ENCODE measurements at places on chromosomes 3 and 15.

DNA sequence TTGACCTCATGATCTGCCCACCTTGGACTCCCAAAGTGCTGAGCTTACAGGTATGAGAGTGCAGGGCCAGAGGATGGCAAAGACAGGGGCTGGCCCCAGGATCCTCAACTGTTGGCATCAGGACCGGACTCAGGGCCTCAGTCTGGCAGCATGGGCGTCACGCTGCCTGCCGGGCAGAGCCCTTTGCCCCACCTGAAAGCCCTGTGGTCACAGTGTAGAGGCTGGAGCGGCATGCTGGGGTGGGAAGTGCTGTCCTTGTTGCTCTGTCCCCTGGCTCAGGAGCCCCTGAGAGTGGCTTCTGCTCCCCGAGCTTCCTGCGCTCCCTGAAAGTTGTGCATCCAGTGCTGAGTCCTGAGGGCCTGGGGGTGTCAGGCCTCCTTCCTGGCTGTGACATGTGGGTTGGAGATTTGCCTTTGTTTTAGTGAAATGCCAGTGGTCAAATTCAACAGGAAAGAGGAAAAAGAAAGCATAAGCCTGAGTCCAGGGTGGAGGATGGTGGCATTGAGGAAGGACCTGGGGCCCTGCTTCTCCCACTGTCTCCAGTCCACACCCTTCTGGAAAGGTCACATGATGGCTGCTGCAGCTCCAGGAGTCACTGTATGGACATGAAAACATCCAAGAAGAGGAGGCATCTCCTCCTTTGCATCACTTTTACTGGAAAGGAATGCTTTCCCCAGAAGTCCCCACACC lies 147.2 kb downstream of the OR4M2 start:
- no peak for DNase-seq

DNA sequence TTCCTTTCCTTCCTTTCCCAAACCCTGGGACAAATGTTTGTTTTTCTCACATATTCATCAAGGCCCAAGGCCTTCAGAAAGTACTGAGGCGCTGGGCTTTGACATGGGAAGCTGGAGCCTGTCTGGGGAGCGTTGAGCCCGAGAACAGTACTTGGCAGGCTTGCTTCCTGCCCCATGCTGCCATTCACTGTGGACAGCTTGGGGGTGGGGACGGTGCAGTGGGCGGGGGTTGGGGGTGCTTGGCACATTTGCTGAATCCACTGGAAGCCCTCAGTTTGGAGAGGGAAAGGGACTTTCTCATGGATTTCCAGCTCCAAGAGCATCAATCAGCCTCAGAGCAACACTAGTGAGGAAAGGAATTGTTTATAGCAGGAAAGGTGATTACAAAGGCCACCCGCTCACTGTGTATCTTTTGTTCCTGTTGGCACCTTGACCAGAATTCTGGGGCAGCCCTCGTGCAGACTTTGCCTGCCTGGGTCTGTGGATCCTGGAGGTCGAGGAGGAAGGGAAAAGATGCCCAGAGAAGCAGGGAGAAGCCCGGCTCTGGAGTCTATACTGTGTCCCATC lies 199.8 kb upstream of the RGMA start:
- no peak for DNase-seq

DNA sequence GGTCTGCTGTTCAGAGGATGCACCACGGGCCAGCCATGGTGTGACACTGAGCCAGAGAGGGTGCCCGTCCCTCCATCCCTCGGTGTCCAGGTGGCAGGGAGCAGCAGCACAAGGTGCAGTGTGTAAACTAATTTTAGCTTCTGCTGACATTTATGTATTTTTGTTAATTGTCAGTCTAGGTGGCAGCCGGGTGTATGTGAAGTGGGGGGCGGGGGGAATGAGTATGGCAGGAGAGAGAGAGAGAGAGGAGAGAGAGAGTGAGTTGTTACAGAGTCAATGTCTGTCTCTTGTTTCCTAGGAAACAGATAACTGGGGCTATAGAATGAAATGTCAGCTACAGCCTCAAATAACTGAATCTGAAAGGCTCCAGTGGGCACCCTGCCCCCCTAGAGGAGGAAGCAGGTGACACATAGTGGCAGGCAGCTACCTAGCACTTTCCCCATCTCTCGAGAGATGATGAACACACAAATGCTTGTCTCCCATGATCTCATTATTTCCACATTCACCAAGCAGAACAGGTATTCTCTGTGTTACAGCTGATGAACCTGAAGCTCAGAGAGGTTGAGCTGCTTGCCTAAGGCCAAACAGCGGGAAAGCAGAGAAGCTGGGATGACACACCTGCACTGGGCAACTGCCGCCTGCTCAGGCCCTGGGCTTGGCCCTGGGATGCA lies 24.7 kb downstream of the RASGRF1 start:
- no peak for DNase-seq

- peak; percentile 6 for DNase-seq
Measured at GRCh38 chr15:94584833-94585244, 353.5 kb downstream of the MCTP2 start.

DNA sequence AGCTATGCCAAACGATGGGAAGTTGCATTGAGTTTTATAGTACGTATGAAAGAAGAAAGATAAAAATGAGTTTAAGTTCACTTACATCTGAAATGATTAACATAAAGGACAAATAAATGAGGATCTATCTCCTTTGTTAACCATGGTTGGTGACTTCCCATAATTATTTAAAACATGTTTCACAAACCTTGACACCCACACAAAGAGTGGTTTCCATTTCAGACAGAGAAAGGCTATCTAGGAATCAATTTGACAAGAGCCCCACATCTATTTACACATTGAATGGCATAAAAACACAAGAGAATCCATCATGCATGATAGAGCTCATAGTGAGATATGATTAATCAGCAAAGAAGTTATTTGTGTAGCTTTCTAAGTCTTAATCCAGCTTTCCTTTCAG lies 14.2 kb upstream of the MTMR10 start:
- no peak for DNase-seq

GRCh38 chr3:68743521-68743920 lies 188.8 kb downstream of the TAFA4 start:
- DNase-seq = no peak

GRCh38 chr3:23806534-23807423 lies 1.0 kb downstream of the UBE2E1 start:
- DNase-seq = no peak

GRCh38 chr3:127574880-127575878 lies 15.4 kb downstream of the TPRA1 start:
- peak; percentile 50 for DNase-seq

DNA sequence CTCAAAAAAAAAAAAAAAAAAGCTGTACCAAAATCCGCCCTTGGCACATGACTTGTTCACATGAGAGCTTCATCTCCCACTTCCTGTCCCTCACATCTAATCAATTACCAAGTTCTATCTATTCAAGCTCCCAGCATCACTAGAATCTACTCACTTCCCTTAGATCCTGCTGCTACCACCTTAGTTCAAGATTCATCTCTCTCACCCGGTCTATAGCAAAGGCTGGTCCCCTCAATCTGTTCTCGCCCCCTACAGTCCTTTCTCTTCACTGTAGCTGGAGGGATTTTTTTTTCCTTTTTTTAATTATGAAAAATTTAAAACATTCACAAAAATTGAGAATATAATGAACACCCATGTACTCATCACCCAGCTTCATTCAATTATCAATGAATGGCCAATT lies 16.7 kb upstream of the GPR160 start:
- DNase-seq = no peak

DNA sequence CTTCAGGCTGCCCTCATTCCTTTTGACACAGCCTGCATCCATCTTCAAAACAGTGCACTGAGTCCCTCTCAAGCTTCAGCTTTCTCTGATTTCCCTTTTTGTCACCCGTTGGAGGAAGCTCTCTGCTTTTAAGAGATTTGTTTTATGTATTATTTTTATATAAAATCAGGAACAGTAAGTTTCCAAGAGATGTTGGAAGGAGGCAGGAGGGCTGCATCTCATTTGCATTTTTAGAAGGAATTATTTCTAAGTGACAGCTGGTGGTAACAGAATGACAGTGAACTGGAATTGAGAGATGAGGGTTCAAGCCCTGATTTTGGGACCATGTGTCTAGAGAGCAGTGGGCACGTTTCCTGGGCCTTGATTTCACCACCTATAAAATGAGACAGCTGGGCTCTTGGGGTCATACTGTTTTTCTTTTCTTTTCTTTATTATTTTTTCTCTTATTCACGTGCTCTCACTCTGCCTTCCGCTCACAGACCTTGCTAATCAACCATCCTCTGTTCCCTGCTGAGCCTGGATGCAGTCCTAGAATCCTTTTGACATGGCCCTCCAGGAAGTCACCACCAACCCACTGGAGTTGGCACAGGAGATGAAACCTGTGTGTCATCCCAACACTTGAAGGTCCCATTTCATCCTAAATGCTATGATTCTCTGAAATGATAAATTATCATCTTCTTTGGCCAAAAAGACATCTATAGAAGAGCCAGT lies 148.6 kb downstream of the CACNA2D3 start:
- no peak for DNase-seq

DNA sequence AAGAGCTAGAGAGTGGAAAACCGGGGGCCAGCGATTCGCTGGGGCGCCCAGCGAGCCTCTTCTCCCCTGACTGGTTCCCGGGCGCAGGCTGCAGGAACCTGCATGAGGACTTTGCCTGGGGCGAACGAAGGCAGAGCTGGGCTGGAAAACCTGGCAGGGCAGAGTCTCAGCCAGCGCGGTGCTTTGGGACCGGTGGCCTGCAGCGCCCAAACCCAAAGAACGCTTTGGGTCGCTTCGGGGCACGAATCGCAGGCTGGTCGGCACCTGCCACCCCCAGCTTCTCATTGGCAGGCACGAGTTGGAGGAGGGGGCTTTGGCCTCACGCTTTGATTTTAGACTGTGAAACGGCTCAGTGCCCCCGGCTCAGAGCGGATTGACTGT lies 3.0 kb downstream of the ONECUT1 start:
- no peak for DNase-seq

DNA sequence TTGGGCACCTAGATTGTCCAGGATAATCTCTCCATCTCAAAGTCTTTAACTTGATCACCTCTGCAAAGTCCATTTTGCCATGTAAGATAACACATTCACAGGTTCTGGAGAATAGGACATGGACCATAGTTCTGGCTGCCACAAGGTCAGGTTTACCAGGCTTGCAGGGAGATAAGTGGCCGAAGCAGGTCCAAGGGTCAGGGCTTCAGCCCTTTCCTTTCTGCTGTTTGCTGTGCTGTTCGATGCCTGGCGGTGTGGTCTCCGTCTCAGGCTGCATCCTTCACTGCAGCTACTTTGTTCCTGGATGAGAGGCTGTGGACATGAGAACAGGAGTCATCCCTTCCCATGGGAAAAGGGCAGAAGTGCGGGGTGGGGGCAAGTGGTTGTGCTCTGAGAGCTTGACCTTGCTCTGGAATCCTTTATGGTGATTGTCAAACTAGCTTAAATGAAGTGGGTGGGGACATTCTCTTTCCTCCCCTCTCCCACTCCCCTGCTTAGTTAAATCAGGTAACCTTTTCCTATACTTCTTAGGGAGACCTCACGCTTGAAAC lies 320.2 kb upstream of the C2CD4B start:
- DNase-seq = no peak

- no peak for DNase-seq
Measured at GRCh38 chr3:31234145-31234544, 298.6 kb upstream of the STT3B start.

GRCh38 chr3:66709532-66709931 lies 208.7 kb upstream of the LRIG1 start:
- DNase-seq = no peak

DNA sequence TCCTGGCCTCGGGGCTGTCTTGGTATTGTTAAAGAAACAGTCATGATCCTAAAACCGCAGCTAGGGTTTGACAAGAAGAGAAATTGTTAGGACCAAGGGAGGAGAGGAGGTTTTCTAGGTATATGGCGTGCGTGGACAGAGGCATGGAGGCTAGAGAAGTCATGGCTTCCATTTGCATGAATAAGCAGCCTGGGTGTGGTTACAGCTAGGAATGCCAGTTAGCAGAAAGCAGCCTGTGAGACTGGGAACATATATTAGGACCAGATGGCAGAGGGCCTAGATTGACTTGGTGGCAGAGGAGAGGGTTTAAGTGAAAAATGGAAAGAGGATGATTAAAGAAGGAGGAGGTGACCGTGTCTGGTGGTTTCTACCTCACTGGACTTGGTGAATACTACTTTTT lies 573.6 kb upstream of the ARRDC4 start:
- DNase-seq = no peak

DNA sequence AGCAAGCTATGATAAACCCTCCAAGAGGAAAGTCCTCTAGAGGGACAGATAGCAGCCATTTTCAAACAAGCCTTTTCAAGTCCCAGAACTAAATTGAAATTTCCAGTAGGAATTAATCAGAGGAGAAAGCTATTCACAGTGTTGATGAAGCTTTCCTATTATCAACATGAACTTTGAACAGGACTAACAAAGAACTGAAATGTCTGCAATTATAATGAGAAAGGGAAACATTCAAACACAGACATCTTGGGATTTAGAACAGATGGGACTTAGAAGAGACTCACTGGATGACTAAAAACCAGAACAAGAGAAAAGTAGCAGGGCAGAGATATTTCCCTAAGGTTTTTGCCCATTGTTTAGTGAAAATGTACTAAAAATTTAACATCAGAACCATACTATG lies 622.1 kb upstream of the UBE2E2 start:
- no peak for DNase-seq

DNA sequence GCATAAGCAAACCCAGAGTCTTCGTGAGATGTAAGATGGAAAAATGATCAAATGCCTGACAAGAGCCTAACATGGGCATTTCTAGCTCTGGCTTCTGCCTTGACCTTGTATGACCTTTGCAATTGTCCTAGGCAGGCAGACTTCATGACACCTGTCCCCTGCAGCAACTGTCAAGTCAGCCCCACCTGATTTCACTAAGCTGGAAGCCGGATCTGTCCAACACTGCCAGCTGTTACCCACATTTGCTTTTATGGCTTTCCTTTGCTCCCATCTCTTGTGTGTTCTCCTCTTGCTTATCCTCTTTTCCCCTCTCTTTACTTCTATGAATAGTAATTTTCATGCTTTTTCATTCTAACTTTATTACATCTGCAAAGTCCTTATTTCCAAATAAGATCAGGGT lies 48.5 kb upstream of the TNIK start:
- DNase-seq = no peak

DNA sequence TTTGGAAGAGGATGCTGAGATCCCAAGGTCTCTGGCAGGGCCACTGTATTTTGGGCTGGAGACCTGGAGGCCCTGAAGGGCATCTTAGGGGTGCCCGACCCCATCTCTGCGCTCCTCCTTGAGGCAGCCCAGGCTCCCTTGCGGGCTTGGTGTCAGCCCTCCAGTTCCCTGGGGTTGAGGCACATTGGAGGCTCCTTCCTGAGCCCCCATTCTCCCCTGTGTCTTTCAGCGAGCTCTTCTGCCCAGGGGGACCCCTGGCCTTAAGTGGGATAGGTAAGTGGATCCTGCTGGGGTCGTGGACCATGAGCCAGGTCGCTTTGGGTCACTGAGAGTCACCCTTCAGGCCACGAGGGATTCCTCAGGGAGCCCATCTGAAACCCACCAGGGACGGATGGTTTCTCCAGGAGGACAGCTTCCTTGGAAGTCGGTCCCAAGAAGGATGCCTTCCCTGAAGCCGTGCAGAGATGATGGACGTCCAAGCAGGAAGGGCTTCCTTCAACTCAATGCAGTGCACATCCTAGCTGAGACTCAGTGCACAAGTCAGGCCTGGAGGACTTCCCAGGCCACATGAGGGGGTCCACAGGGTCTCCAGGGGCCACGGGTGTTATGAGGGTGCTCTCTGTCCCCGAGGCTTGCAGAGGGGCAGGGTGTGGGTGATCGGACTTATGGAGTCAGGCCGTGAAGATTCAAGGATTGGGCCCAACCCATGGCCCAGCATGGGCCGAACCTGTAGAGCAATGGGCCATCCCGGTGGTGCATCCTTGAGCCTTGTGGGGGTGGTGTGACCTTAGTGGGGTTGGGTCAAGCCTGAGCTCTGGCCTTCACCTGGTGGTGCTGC lies 224.3 kb downstream of the SNRPN start:
- DNase-seq = no peak
